A172 (cell line): ENCODE measurements at places on chromosomes 1 and 21. TPM values are rescaled to one million over a fixed set of nuclear protein-coding genes. Genes with fewer than 3 reads are reported as not detected.
A peak's percentile ranks its signal among the peaks of the same experiment; 100 is the strongest.

E2F2 gene
- total RNA-seq = 3.8 and 4.0 TPM in 2 replicates

ARHGEF16 gene
- 1.8 and 3.6 TPM in 2 replicates for total RNA-seq

NPR1 gene
- 0.16 and 1.4 TPM in 2 replicates for total RNA-seq

EDN2 gene
- 1.3 and 2.6 TPM in 2 replicates for total RNA-seq

BRDT gene
- not detected in 2 replicates for total RNA-seq

NHLH1 gene
- not detected in 2 replicates for total RNA-seq

FNDC5 gene
- 0.41 TPM in 1 of 2 replicates, not detected in the other for total RNA-seq

- peak; percentile 78 for DNase-seq
Observed at GRCh38 chr1:115134850-115135480, 45.7 kb upstream of the TSPAN2 start.

- DNase-seq = peak; percentile 95
Observed at GRCh38 chr1:244778344-244778743, 57.1 kb upstream of the COX20 start.

DNA sequence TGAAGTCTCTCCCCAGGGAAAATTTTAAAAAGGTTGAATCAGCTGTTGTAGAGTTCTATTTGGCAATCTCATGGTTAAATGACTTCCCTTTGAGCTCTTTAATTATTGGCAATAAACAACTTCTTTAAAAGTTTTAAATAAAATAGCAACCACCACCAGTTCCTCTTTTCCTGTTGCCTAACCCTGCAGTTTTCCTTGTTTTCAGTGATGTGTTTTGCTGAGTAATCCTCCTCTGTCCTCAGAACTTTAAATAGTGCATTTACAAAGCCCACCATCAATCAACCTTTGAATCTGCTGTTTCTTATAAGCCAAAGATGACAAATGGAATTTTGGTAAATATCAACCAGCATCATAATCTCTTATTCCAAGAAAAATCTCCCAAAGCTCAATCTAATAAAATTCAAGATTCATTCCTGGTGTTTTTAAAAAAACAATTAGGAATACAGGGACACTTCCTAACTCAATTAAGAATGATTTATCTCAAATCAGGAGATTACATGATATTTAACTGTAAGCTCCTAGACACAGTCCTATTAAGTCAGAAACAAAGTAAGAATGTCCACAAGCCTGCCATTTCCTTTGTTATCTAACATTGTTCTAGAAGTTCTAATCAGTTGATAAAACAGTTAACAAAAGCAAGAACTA is 14.8 kb downstream of the AVPR1B start:
- no peak for DNase-seq

- no peak for DNase-seq
Observed at GRCh38 chr1:206460836-206461426, 9.3 kb upstream of the IKBKE start.

DNA sequence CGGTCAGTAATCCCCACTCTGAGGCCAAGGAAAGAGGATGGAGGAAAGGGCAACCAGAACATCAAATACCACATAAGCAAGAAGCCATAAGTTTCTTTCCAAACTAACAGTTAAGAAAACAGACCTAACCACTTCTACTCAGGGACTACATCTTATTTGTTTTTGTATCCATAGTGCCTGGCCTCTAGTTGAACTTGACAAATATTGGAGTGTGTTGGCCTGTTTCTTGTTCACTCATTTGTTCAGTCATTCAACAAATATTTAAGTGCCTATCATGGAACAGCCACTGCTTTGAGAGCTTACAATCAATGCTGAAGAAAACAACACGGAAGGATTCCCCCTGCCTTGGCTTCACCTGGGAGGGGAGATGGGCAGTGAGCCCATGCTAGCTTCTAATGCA is 69.7 kb downstream of the ST6GALNAC3 start:
- DNase-seq = no peak

DNA sequence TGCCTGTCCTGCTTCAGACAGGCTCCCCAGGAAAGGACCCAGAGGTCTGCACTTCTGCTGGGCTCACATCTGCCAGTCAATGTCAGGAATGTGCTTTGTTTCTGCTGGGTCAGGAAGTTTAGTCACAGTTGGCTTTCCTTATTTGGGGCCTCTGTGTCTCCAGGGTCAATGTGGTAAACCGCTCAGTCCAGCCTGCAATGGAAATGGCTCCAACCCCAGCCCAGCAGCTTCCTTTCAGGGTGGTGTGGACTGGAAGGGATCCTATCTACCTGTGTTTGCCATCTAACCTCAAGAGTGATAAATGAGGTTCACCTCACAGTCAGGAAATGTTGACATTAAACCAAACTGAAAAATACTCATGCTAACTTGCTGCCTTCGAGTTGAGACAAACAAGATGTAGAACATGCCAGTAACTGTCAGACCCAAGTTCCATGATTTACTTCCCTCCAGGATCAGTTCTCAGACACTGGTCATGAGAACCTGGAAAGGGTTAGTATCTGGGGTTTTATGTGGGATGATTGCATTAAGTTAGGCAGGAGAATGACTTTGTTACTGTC is 20.3 kb downstream of the ENO1 start:
- DNase-seq = peak; percentile 86

GRCh38 chr1:192538407-192539296 is 36.9 kb upstream of the RGS1 start:
- no peak for DNase-seq

GRCh38 chr1:90753556-90753955 is 36.5 kb upstream of the BARHL2 start:
- no peak for DNase-seq

- no peak for DNase-seq
Observed at GRCh38 chr1:18549906-18550305, 69.2 kb downstream of the KLHDC7A start.

DNA sequence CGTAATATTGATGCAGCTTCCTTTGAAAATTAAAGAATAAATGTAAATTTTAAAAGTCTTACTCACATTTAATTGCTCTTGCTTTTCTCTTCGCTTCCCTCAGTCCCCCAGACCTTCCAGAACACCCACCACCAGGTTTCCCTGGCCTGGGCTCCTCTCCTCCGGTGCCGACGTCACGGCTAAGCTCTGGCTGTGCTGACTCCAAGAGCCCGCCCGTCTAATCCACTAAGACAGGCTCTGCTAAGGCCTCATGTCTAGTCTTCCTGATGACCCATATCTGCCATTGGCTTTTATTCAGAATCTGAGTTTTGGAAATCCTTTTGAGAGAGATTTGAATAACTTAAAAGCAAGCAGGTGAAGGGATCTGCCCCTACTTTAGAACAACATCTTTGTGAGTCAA is 53.9 kb upstream of the NADK start:
- DNase-seq = no peak

DNA sequence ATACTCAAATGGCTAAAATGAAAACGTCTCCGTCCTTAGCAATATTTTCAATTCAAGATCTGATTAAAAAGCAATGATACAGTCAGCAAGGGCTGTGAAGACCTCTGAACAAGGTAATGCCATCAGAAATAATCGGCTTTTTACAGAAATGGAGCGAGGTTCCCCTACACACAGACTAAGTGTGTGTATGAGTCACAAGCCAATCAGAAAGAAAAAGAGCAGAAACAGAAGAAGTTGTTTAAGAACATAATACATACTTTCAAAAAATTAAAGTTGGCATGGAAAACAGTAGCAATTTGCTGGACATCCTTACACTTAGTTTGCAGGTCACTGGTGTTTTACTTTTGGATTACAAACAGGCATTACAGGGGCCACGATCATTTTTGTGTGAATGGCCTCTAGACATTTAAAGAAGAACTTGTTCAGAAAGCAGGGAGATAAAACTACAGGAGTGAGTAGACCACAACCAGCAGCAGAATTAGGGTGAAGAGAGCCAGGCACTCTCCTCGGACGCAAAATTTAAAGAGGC is 350.0 kb upstream of the RUNX1 start:
- peak; percentile 59 for DNase-seq

DNA sequence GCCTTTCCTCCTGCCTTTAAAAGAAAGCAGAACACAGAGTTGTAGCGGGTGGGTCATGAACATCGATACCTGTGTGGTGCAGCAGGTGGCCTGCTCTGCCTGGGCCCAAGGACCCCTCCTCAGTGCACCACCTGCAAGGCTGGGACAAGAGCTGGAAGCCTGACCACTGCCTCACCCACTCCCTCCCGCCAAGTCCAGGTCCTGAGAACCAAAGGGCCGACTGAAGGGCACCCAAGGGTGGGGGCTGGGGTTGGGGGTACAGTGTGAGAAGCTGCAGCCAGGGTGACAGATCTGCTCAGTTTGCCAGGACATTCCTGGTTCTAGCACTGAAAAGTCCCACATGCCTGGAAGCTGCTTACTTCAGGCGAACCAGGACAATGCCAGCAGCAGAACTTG is 36.1 kb downstream of the NTPCR start:
- no peak for DNase-seq

GRCh38 chr1:172680733-172681275 is 21.9 kb downstream of the FASLG start:
- DNase-seq = no peak

GRCh38 chr1:109210058-109210457 is 3.7 kb upstream of the SARS1 start:
- no peak for DNase-seq

DNA sequence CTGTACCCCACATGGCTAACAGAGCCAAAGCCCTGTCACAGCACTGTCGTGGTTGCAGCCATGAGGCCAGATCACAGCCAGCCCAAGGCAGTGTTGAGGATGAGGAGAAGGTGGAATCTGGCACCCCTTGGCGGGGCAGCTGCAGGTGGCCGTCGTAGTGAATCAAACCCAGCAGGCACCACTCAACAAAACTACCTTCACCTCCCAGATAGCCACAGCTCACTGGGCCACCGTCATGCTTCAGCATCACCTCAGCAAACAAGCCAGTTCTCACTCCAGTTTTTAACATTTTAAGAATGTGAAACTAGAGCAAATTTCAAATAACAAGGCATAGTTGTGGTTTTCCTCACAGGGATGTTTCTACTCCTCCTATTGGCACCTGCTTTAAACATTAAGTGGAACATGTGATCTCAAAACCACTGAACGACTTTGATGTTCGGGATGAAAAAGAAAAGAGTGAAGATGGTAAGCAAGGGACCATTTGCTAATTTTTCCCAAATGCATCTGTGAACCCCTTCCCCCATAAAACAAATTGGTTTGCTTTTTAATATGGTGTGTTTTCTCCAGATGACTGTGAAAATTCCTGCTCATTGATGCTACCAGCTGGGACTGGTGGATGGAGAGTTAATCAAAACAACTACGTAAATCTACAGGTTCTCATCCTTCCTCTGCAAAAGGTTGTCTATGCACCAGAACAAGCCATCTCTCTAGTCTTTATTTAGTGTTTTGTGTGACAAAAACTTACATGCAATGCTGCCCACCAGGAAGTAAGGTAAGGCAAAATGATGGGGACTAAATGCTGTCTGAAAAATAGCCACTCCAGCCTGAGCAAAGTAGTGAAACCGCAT is 45.5 kb downstream of the TOR1AIP2 start:
- DNase-seq = peak; percentile 57

- no peak for DNase-seq
Observed at GRCh38 chr1:40023379-40023944, 17.1 kb upstream of the CAP1 start.

DNA sequence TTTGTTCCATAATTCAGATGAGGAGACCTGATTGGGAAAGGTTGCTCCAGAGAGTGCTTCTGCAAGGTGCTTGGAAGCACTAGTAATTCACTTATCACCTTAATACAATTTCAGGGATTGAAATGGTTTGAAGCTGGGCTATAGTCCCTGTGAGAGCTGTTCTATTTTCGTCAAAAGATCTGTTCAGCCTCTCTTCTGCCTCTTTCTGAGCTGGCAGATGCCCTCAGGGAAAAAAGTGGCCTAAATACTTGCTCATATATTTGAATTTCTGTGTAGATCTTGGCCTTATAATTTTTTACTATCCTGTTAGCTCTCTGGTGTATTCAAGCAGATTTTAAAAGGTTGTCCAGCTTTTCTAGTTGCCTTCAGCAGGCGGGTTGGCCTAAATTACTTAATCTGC is 22.3 kb downstream of the C1orf146 start:
- no peak for DNase-seq

DNA sequence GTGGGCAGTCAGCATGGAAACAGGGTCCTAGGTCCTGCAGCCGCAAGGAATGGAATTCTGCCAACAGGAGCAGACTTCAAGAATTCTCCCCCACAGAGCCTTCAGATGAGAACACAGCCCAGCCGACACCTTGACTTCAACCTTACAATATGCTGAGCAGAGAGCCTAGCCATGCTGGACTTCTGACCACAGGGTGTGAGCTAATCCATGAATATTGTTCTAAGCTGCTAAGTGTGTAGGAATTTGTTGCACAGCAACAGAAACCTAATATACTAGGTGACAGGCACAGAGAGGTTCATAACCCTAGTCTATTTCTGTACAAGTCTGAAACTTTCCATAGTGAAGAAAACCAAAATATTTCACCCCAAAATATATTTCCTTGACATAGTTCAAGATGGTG is 32.9 kb upstream of the IFNGR2 start:
- DNase-seq = no peak

- no peak for DNase-seq
Observed at GRCh38 chr1:202133989-202134388, 10.5 kb downstream of the ARL8A start.

GRCh38 chr1:217343907-217344306 is 287.0 kb downstream of the GPATCH2 start:
- no peak for DNase-seq

DNA sequence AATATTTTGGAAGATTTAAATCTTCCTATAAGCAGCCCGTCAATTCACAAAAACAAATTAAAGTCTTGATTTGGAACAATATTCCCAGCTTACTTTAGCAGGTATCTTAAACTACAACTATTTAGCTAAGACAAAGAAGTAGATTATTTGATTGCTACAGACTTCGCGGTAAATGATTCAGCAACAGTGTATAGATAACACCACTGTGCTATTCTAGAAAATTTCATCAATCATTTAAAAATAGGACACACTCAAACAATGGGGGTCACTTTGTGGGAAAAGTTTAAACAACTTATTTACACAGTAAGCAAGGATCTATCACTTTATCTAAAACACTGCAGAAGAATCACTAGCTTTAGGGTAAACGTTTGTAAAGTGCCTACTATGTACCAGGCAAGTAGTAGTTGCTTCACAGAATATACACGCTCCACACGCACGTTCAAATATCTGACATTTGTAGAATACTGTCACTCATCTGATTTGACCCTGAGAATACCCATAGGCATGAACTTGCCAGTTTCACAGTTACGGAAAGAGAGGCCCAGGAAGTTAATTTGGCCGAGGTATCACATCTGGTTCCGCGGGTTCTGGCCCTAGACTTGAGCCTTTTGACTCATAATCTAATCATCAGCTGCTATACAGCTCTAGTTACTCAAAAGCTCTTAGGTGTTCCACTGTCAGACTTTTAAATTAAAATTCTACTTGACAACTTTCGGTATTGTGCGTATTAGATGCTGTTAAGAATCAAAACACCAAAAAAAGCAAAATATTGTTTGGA is 876 bp downstream of the DENND2C start:
- DNase-seq = peak; percentile 1

GRCh38 chr1:176775378-176775777 is 312.4 kb downstream of the PAPPA2 start:
- no peak for DNase-seq

- no peak for DNase-seq
Observed at GRCh38 chr1:180290265-180291001, 60.4 kb downstream of the LHX4 start.
